GM12865 (cell line): ENCODE measurements at places on chromosomes 2 and 18.

DNA sequence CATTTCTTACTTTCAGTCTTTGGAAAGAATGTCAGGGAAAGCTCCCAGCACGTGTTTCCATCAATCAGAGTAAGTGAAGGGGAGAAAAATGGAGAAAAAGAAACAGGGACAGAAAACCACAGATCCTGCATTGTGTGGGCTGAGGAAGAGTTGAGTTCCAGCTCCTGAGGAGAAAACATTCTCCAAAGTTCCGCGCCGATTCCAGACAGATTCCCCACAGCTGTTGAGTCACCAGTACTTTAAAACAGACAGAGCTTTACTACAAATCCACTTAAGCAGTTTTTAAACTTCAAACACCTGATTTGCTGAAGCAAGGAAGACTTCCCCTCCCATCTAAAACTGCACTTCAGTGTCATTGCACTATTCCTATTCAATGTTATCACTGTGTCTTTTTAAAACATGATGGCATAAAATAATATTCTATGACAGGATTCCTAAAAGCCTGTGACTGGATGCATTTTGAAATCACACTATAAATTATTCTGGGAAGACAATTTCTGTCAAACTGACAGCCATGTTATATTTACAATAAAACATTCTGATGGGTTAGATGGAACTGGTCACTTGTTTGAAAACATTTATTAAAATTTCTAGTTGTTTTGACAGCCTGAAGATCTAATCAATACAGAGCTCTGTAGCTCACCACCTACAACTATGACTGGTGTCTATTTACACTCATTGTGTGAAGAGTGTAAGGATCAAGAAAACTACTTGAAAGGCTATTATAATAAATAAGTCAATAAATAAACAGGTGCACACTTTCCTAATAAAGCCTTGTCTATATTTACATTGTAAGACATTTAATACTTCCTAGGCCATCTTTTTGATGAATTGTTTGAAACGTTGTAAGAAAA lies 40.9 kb downstream of the TCF4 start:
- no peak for DNase-seq

DNA sequence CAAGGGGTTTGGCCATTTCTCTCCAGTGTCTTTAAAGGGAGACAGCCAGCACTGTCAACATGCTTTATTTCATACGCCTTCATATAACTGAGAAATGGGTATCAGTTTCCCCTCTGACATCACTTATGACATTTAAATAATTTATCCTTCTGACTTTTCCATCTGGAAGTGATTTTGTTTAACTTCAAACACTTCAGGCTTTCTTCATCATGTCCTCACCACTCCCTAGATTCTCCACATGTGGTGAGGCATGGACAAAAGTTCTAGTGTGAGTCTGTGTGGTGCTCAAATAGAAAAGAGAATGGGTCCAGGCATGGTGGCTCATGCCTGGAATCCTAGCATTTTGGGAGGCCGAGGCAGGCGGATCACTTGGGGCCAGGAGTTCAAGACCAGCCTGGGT lies 158.6 kb downstream of the TXNL1 start:
- no peak for DNase-seq

DNA sequence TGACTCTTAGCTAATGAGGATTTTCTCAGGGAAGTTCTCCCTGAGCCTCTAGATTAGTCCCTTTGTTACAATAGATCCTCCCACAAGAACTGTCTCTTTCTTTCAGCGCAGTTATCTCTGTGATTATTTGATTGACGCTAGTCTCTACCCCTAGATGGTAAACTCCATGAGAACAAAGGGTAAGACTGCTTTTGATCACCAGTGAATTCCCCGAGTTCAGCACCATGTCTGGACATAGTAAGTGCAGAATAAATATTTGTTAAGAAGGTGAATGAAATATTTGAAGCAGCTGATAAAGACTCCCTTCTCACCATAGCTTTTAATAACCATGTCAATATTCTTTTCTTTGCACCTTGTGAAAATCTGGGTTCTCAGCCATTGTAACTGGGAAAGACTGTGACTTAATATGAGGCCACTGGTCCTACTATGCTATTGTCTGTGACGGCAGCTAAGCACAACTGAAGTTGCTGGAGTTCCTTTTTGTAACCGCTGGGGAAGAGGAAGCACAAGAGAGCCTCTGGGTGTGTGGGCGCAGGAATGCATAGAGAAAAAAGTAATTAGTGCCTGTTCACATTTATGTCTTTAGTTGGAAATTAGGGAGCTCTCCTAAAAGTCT lies 214.7 kb downstream of the TGIF1 start:
- no peak for DNase-seq

DNA sequence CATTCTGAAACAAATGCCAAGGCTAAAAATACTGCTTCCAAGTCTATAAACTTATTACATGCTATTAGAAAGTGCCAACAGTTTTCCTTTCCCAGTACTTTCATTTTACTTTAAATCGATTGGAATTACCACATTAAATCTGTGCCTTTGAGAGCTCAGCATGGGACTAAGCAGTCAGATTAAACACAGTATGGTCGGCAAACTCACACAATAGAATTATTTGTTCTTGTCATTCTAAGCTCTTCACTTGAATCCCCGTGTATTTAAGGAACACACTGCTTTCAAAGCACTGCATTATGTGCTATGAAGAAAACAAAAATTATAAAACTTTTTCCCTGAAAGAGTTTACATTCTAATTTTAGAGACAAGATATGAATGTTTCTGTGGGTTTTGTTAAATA lies 444.4 kb upstream of the SLC39A10 start:
- DNase-seq = no peak

DNA sequence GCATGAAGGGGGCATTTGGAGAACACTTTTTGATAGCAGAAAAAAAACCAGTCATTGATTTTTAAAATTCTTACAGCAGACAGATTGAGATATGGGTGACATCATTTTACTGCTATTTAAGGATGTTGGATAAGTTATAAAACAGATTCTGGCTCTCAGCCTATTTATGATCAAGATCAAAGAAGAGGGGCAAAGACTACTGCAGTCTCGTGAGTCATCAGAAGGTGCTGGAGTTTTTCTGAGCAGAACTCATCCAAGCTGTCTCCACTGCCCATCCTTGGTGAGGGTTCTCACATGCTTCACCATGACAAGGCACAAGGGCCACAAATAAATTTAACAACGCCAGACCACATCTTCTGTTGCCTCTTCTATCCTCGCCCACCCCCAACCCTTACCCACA lies 58.8 kb downstream of the ST6GAL2 start:
- DNase-seq = no peak

DNA sequence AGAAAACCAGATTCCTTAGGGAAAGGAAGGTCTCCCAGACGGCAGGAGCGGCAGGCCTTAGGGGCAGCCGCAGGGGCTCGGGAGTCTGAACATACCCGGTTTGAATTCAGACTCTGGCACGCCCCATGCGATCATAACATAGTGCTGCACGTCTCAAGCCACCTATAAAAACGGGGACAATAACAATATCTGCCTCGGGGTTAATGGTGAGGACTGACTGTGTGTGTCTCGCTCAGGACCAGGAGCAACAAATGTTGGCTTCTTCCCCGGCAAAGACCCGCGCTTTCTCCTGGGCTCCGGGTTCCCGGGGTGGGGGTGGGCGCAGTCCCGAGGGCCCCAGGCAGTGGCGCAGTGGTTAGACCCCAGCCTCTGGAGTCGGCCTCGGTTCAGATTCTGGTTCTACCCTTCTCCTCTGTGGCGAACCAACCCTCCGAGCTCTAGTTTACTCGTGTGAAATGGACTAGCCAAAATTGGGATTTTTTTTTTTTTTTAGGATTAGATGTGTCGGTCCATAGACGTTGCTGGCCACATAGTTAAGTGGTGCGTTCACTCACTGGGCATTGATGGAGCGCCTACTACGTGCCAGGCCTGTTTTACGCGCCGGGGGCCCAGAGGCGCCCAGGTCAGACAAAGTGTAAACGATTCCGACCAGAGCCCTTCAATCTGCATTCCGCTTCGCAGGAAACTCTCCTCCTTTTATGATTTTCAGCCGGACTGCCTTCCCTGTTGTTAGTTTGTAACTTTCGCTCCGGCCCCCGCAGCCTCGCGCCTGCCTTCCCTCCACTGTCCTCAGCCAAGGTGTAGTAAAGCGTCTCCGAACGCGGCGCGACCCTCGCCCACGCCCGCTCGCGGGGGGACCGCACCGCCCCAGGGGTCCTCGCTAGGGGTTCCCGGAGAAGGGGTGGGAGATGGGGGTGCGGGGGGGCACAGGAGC lies 820 bp upstream of the SH3BP4 start:
- no peak for DNase-seq

- no peak for DNase-seq
Measured at GRCh38 chr2:220315098-220315823, 687.8 kb downstream of the SLC4A3 start.

- no peak for DNase-seq
Measured at GRCh38 chr2:101556033-101556459, 81.1 kb upstream of the RFX8 start.

- no peak for DNase-seq
Measured at GRCh38 chr2:6694555-6694954, 171.2 kb downstream of the CMPK2 start.

- DNase-seq = peak; percentile 86
Measured at GRCh38 chr2:134253117-134253704, 661 bp upstream of the MGAT5 start.

- peak; percentile 71 for DNase-seq
Measured at GRCh38 chr2:64327510-64328414, 126.2 kb upstream of the LGALSL start.

GRCh38 chr2:213261715-213262114 lies 22.5 kb upstream of the SPAG16 start:
- no peak for DNase-seq

DNA sequence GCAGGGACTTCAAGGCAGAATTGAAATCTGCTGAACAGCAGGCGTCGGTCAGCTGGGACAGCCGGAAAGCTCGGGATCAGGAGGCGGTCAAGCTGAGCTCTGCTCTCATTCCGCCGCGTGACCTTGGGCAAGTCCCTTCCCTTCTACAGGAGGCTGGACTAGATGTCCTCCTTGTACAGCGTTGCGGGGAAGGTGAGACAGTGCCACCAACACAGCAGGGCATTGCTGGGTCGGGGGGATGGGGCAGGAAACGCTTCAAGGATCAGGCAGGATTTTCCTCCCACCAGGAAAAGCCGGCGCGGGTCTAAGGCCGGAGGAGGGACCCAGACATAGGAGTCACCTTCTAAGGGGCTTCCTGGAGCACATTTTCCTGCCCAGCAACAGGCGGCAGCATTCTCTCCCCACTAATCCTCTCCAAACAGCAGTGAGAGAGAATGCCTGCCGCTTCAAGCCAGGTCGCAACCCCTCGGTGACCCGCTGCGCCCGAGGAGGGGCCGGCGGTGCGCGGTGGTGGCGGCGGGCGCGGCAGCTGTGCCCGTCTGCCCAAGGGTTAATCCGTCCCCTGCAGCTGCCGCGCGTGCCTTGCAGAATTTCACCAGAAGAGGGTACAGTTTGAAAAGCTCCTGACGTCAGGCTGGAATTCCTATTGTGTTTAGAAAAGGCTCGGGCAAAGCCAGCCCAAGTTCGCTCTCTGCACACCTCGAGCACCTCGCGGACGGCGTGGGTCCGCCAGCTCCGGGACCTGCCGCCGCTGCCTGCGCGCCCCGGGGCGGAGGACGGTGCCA lies at the start of gene KCNF1:
KCNF1 (plus strand) TSS at position 644 of the 785 bp plus-strand sequence. CDS start 493 bp downstream, outside the sequence.
- DNase-seq = no peak

DNA sequence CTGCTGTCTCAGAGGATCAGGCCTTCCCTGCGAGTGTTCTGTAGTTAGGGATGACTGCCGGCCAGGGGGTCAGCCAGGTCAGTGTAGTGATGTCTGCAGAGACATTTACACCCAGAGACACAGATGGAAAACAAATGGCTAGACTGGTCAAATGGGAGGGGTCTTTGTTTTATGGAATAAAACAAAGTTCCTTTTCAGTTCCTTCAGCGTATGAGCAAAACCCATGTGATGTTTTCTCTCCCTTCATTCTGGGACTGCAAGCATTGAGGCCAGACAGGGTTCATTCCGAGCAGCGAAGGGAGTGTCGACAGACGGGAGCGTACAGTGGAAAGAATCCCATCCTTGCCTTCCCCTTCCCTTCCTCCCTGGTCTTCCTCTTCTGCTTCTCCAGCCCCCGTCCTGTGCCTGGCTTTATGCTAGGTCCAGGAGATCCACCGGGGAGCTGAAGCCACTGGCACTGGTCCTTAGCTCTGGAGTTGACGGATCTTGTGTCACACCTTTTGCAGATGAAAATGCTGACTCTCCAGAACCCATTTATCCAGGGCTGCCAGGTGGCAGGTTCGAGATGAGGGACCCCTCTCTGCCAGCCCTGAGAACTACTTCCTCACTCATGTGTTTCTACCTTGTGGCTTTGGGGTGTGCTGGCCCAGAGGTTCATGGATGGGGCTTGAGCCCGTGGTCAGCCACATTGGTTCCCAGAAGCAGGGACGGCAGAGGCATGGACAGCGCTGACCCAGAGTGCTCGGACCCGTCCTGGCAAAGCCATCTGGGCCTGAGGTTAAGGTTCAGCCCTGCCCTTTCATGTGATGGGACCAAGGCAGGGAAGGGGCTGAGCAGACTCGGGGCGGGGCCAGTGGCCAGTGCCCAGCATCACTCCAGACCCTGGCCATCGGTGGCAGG lies 24.2 kb downstream of the ITGB1BP1 start:
- no peak for DNase-seq

GRCh38 chr18:48037481-48038271 lies 107.2 kb upstream of the SMAD2 start:
- no peak for DNase-seq

- DNase-seq = no peak
Measured at GRCh38 chr2:22196806-22197205, 1073.0 kb downstream of the TDRD15 start.

- no peak for DNase-seq
Measured at GRCh38 chr2:217515615-217516309, 487.0 kb downstream of the TNS1 start.

- DNase-seq = peak; percentile 8
Measured at GRCh38 chr2:95277246-95277906, 3.1 kb downstream of the PROM2 start.

GRCh38 chr2:13158466-13158865 lies 441.7 kb downstream of the TRIB2 start:
- no peak for DNase-seq

DNA sequence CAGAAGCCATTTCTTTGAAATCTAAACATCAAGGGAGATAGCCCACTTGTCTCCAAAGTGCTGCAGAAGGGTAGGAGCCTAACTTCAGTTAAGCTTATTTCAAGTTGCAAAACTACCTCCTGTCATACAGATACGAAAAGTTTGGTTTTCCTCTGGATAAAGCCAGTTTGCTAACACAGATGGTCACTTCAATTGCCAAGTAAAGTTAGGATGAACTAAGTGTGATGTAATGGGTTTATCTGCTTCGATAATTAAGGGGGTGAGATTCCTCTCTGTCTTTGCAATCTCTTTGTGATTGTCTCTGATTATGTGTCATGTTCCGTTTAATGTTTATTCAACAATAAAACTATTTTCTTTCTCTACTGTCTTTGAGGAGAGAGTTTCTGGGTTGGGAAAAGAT lies 156.4 kb downstream of the SLC39A10 start:
- no peak for DNase-seq

GRCh38 chr18:23887035-23887434 lies 127.5 kb upstream of the TTC39C start:
- DNase-seq = no peak
